ENCODE measurements at places on chromosomes 2 and 18. TPM values are rescaled to one million over a fixed set of nuclear protein-coding genes. Genes with fewer than 3 reads are reported as not detected.
A peak's percentile ranks its signal among the peaks of the same experiment; 100 is the strongest.

Gene FAM161A
- 6.0 TPM for total RNA-seq

- DNase-seq, result no peak
- H3K4me3 ChIP-seq, result no peak overlapping the region
- peaks cover 50% of the 10 kb centered on the region for H3K4me1 ChIP-seq
- H3K27me3 ChIP-seq, result no peaks in the 10 kb centered on the region
Observed at GRCh38 chr2:108633409-108633808, 85.9 kb upstream of the RANBP2 start.

- no peak within 1 kb of the TSS for H3K27ac ChIP-seq
- DNase-seq, result peak; percentile 61
- peaks cover 58% of the 10 kb centered on the region for H3K27me3 ChIP-seq
- H3K36me3 ChIP-seq, result no peaks in the 10 kb centered on the region
- peaks cover 12% of the 10 kb centered on the region for H3K4me1 ChIP-seq
Observed at GRCh38 chr2:32946314-32947075, at the start of gene LTBP1. LTBP1 (plus strand) TSS chr2:32946953; CDS start chr2:32947325, 372 bp downstream.

DNA sequence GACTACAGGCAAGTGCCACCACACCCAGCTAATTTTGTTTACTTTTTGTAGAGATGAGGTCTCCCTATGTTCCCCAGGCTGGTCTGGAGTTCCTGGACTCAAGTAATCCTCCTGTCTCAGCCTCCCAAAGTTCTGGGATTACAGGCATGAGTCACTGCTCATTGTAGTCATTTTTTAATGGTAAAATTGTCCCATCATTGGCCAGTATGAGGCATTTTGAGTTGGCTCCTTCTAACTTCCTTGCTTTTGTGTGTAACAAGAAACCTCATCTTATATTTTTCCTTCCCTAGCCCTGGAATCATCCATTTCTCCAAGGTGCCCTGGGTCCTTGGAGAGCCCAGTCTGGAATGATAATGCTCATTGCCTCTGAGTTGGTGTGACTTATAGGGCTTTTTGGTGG is 148.5 kb downstream of the INHBB start:
- H3K36me3 ChIP-seq, result no peaks in the 10 kb centered on the region
- no peak for DNase-seq
- no peak overlapping the region for H3K27ac ChIP-seq

DNA sequence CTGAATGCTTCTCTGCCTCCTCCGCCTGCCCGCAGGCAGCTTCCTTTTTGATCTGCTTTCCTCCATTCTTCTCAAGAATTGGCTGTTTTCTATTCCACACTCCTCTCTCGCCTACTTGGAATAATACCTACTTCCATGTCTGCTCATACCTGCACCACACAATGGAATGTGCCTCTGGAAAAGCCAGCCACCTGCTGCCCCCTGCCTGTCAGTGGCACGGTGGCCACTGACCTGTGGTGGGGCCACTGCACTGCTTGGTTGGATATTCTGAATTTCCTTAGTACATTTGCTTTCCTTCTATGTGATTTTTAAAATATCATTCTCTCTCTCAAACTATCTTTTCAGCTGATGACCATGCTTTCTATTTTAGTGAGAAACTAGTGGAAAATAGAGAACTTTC is 406.9 kb downstream of the DCDC2C start:
- no peaks in the 10 kb centered on the region for H3K36me3 ChIP-seq
- H3K27ac ChIP-seq, result no peak overlapping the region
- no peak for DNase-seq

DNA sequence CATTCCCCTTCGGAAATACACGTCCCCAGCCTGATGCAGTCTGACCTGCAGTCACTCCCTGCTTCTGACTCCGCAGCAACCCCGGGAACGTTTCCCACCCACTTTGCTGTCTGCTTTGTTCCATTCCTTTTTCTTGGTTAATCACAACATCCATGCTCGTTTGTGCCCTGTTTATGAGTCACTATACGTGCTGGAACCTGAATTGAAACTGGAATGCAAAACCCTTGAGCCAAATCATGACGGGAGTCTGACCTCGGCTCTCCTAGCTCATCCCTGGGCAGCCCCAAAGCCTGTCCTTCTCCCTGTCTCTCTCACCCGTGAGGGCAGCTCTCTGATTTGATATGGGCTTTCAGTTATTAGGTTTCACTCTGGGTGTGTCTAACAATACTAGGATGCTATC is 57.1 kb upstream of the RNF152 start:
- no peak overlapping the region for H3K4me3 ChIP-seq
- DNase-seq, result no peak
- peaks cover 38% of the 10 kb centered on the region for H3K27me3 ChIP-seq
- H3K36me3 ChIP-seq, result no peaks in the 10 kb centered on the region

Gene ANKRD29
- total RNA-seq, result not detected

- H3K27ac ChIP-seq, result no peak overlapping the region
- no peak for DNase-seq
- peaks cover 39% of the 10 kb centered on the region for H3K27me3 ChIP-seq
- peaks cover 2% of the 10 kb centered on the region for H3K36me3 ChIP-seq
- peak overlapping the region; percentile 85 for H3K4me3 ChIP-seq
- peaks cover 11% of the 10 kb centered on the region for H3K4me1 ChIP-seq
Observed at GRCh38 chr2:130391872-130392670, 36.2 kb downstream of the PTPN18 start.

Gene VWA3B
- not detected for total RNA-seq

Gene TFCP2L1
- 0.04 TPM for total RNA-seq

DNA sequence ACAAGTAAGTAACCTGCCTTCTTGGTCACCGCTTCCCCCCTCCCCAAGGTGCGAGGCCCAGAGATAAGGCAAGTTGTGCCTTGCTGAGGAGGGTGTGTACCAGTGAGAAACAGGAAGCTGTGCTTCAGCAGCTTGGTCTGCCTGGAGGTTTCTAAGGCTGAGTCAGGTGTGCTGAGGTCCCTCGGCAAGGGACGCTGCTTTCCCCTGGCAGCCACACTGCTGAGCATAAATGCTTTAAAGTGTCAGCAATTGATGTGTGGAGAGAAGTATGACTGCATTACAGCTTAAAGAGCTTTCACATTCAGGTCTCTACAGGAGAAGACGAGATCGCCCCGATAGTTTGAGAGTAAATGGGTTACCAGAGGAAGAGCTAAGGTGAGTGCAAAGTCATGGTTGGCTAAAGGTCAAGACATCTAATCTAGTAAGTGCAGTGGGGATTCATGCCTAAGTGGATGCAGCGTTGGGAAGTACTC is 86.9 kb downstream of the LIMS1 start:
- DNase-seq, result peak; percentile 71
- H3K36me3 ChIP-seq, result peaks cover 4% of the 10 kb centered on the region
- H3K4me1 ChIP-seq, result peaks cover 62% of the 10 kb centered on the region
- H3K27ac ChIP-seq, result peak overlapping the region; percentile 89
- peak overlapping the region; percentile 80 for H3K4me3 ChIP-seq

GRCh38 chr2:239255628-239256349 is 145.0 kb downstream of the HDAC4 start:
- peaks cover 18% of the 10 kb centered on the region for H3K36me3 ChIP-seq
- peaks cover 4% of the 10 kb centered on the region for H3K27me3 ChIP-seq
- no peak for DNase-seq

Gene COL3A1
- not detected for total RNA-seq

DNA sequence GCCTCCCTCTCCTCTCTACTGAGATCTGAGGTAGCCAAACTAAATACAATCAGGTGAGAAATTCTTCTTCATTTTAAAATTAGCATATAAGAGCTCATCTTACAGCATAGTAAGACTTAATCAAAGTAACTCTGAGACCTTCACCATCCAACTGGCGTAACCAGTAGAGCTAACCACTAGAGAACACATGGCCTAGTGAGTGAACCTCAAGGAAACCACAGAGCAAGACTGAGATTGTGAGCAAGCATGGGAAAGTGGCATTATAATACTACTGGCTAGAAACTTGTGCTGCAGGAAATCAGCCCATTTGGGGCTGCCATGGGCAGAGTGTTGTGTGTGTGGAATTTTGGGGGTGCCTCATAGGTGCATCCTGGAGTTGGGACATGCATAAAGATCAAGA is 61.1 kb upstream of the SPHKAP start:
- DNase-seq, result no peak
- no peaks in the 10 kb centered on the region for H3K36me3 ChIP-seq
- H3K4me1 ChIP-seq, result no peaks in the 10 kb centered on the region
- no peak overlapping the region for H3K27ac ChIP-seq
- no peak overlapping the region for H3K4me3 ChIP-seq
- no peaks in the 10 kb centered on the region for H3K27me3 ChIP-seq

- no peak for DNase-seq
- H3K27me3 ChIP-seq, result peaks cover 3% of the 10 kb centered on the region
- H3K4me1 ChIP-seq, result no peaks in the 10 kb centered on the region
- H3K36me3 ChIP-seq, result no peaks in the 10 kb centered on the region
Observed at GRCh38 chr2:100247256-100248043, 74.9 kb downstream of the LONRF2 start.

DNA sequence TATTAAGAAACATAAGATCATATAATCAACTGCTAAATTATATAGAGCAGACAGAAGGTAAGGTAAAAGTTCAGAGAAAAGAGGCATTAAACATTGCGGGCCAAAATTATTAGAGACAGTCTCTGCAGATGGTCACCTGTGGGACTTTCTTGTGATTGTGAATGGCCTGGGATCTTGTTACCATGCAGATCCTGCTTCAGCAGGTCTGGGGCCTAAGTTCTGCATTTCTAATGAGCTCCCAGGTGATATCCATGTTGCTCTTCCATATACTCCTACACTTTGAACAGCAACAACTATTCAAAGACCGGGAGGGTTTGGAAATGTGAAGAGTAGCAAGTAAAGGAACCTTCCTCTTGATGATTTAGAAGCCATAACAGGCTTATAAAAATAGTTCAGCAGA is 8.5 kb upstream of the ETAA1 start:
- H3K36me3 ChIP-seq, result peaks cover 3% of the 10 kb centered on the region
- H3K4me1 ChIP-seq, result peaks cover 1% of the 10 kb centered on the region
- H3K4me3 ChIP-seq, result no peak overlapping the region
- no peak for DNase-seq
- H3K27ac ChIP-seq, result no peak overlapping the region

- no peaks in the 10 kb centered on the region for H3K36me3 ChIP-seq
- H3K27ac ChIP-seq, result no peak overlapping the region
- H3K4me1 ChIP-seq, result no peaks in the 10 kb centered on the region
- H3K27me3 ChIP-seq, result no peaks in the 10 kb centered on the region
- no peak for DNase-seq
Observed at GRCh38 chr2:162734866-162735265, 103.7 kb downstream of the KCNH7 start.

Gene CCBE1
- not detected for total RNA-seq

DNA sequence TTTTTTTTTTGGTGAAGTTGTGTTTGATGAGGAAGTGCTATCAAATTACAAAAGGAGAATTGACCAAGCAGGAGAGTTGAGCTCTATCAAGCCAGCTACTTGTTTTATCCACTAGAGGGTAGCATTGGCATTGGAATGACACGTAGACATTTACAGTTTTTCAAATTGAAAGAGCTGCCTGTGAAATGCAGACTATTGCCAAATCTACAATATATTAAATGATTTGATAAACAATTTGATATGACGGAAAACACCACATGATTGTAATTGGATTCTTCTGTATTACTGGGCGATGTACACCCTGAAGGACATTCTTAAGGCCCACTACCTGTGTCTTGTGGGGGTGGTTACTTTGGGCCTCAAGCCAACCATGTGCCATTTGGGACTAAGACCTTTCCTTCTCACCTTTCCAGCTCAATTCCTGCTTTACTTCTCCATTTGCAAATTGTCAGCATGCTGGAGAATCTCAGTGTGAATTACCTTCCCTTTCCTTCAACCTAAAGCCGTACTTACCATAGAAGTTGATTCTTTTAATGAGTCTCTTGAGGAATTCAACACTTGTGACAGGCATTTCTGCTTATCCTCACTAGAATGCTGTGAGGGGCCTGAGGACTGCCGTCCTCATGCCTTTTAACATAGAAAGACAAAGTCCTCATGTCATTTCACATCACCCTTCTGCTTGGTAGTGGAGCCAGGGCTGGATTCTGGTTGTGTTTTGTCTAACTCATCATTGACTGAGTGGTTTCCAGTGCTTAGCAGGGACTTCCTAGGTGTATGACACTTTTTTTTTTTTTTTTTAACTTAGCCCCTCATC is 134.8 kb upstream of the THUMPD2 start:
- peaks cover 15% of the 10 kb centered on the region for H3K27me3 ChIP-seq
- H3K27ac ChIP-seq, result no peak overlapping the region
- H3K4me1 ChIP-seq, result peaks cover 12% of the 10 kb centered on the region

Gene C2orf80
- not detected for total RNA-seq

Gene FHL2
- total RNA-seq, result 5.1 TPM

GRCh38 chr2:38515155-38516074 is 87.3 kb downstream of the HNRNPLL start:
- H3K36me3 ChIP-seq, result no peaks in the 10 kb centered on the region
- no peak overlapping the region for H3K4me3 ChIP-seq
- H3K4me1 ChIP-seq, result no peaks in the 10 kb centered on the region
- H3K27ac ChIP-seq, result no peak overlapping the region
- DNase-seq, result no peak
- H3K27me3 ChIP-seq, result no peaks in the 10 kb centered on the region

Gene CNNM4
- total RNA-seq, result 6.2 TPM

DNA sequence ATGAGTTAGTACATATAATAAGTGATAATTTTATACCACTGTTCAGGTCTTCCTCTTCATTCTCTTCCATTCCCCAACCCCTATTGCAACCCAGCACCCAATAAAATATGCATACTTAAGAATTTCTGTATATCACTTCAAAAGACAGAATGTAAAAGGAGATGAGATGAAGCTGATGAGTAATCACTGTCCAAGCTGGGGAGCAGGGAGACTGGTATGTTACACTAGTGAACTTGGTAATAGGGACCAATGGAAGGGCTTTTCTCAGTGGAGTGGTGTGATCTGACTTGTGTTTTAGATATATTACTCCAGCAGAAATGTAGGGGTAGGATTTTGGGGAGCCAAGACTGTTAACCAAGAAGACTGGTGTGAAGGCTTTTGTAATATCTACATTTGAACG is 18.0 kb upstream of the ARHGAP28 start:
- H3K4me3 ChIP-seq, result no peak overlapping the region
- H3K27me3 ChIP-seq, result no peaks in the 10 kb centered on the region
- no peak for DNase-seq
- H3K4me1 ChIP-seq, result no peaks in the 10 kb centered on the region
- no peak overlapping the region for H3K27ac ChIP-seq

- no peaks in the 10 kb centered on the region for H3K27me3 ChIP-seq
- no peak overlapping the region for H3K27ac ChIP-seq
- DNase-seq, result no peak
Observed at GRCh38 chr2:167264380-167264779, 376.1 kb downstream of the XIRP2 start.

Gene DSC3
- total RNA-seq, result 0.56 TPM

Gene GALNT3
- 1.9 TPM for total RNA-seq

- H3K4me1 ChIP-seq, result peaks cover 30% of the 10 kb centered on the region
- no peaks in the 10 kb centered on the region for H3K27me3 ChIP-seq
- H3K36me3 ChIP-seq, result peaks cover 19% of the 10 kb centered on the region
- DNase-seq, result no peak
- H3K4me3 ChIP-seq, result peak overlapping the region; percentile 94
- H3K27ac ChIP-seq, result peak overlapping the region; percentile 93
Observed at GRCh38 chr2:69436596-69436937, 668 bp downstream of the NFU1 start.
